Mammary epithelial cell (primary cell): ENCODE measurements at places on chromosomes 2 and 18. TPM values are rescaled to one million over a fixed set of nuclear protein-coding genes. Genes with fewer than 3 reads are reported as not detected.

The SNORC gene
- total RNA-seq, result 4.3 and 7.0 TPM in 2 replicates

The GPR39 gene
- total RNA-seq, result 6.1 and 10.3 TPM in 2 replicates

The SCN9A gene
- 1.2 and 1.3 TPM in 2 replicates for total RNA-seq

The CCDC178 gene
- total RNA-seq, result not detected in 2 replicates

The AUP1 gene
- total RNA-seq, result 67.5 TPM

The CLEC4F gene
- total RNA-seq, result not detected in 2 replicates

DNA sequence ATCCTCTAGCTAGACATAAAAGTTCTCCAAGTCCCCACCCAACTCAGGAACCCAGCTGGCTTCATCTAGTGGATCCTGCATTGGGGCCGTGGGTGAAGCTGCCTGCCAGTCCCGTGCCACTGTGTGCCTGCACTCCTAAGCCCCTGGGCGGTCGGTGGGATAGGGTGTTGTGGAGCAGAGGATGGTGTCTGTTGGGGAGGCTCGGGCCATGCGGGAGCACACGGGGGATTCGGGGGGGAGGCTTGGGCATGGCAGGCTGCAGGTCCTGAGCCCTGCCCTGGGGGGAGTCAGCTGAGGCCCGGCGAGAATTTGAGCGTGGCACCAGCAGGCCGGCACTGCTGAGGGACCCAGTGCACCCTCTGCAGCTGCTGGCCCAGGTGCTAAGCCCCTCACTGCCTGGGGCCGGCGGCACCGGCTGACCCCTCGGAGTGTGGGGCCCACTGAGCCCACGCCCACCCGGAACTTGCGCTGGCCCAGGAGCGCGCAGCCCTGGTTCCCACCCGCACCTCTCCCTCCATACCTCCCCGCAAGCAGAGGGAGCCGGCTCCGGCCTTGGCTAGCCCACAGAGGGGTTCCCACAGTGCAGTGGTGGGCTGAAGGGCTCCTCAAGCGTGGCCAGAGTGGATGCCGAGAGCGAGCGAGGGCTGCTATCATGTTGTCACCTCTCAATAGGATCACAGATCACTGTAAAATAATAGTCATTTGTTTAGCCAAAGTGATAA, 86.4 kb downstream of the ARL6IP6 start:
- DNase-seq, result no peak

- DNase-seq, result no peak
Observed at GRCh38 chr18:59145055-59145454, 5.4 kb downstream of the SEC11C start.

- DNase-seq, result no peak
Observed at GRCh38 chr18:47628240-47628781, 302.1 kb downstream of the SMAD2 start.

DNA sequence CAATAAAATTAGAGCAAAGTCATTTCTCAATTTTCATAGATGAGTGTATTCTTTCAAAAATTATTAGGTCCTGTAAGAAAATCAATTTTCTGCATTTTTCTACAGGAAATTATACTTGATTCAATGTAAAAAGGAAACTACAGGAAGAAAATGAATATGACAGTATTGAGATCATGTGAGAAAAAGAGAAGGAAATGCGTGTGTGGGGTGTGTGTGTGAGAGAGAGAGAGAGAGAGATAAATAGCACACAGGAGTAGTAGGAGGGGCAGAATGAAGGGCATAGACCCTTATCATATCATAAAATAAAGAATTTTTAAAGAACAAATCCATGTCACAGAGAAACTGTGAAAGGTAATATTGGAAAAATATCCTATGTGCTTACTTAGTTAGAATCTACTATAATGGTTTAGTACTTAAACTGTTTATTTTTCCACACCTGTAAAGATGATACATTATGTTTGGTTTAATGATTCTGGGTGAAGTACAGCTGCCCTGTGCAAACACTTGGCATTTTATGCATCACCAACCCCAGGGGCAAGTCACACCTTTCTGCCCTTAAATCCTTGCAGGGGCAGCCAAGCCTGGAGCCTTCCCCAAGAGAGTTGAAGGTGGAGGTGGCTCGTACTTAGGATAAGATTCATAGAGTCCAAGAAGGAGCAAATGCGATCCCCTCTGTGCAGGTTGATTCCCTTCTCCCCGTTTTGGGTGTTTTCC, 276.4 kb downstream of the TGIF1 start:
- no peak for DNase-seq

DNA sequence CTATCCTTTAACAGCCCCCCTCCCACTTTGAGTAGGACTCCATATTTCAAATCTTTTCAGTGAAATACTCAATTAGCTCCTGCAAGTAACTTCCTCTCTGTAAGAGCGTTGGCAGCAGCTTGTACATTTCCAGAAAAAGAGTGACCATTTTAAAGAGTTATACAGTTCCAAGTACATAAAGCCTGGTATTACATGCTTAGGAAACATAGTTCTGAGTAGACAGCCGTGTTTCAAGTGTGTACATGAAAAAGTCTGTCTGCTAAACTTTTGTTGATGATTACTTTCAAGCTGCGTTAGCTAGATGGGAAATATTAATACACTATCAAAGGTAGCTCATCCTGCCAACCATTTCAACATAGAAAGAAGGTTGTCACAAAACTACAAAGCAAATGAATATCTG, 112.8 kb downstream of the ZNF521 start:
- DNase-seq, result no peak

- DNase-seq, result no peak
Observed at GRCh38 chr2:99259465-99259864, 4.0 kb upstream of the LYG2 start.

- peak; percentile 96 for DNase-seq
Observed at GRCh38 chr18:26487437-26487836, 60.9 kb downstream of the KCTD1 start.

DNA sequence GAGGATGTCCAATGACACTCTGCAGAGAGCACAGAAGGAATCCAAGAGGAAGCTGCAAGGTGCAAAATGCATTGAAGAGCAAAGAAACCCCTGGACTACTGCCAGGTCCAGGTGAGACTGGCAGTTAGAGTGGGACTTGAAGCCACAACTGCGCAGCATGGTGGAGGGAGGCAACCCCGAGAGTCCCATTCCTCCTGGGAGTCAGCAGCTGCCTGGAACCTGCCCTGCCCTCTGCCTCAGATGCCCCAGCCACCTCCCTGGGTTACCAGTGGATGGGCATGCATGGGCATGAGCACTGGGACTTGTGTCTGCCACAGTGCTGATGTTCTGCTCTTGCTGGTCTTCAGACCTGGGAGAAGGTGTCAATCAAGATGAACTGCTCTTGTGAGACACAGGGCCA, 43.2 kb downstream of the ANKMY1 start:
- DNase-seq, result peak; percentile 62

DNA sequence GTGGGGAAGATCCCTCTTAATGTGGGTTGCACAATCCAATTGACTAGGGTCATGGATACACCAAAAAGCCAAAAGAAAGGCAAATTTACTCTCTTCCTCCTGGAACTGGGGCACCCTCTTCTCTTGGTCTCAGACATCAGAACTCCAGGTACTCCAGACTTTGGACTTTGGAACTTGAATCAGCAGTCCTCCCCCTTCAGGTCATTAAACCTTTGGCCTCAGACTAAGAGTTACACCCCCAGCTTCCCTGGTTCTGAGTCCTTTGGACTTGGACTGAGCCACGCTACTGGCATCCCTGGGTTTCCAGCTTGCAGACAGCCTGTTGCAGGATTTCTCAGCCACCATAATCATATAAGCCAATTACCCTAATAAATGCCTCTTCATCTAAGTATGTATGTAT, 50.8 kb upstream of the KIF5C start:
- no peak for DNase-seq

DNA sequence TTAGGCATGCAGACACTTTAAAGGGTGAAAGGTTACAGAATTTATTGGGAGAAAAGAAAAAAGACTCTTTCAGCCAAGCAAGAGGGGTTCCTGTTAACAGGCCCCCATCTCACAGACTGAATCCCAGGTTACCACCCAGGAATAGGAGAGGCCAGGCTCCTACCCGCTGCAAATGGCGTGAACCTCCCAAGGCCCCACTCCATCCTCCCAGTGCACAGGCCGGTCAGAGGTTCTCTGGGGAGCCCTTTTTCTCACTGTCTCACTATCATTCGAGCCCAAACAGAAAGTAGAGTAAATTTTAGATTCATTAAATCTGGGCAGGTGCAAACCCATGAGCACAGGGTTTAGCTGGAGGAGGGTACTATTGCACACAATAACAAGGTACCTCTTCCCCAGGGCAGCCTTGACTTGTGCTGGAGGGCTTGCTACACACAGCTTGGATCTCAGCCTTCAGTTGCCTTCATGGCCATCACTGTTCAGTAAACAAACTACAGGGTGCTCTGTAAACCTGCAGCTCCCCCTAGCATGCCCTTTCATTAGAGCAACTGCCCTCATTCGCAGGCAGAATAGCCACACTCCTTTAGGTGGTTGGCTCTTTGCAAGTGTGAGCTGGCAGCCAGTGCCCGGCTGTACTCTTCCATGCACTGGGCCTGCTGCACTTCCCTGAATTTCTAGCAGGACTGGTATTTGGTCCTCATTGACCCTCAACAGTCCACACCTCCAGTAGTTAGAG, 7.3 kb upstream of the PLEK start:
- DNase-seq, result peak; percentile 53

- no peak for DNase-seq
Observed at GRCh38 chr2:30491225-30491624, 44.2 kb downstream of the LCLAT1 start.

GRCh38 chr18:58135183-58135641, 91.2 kb downstream of the NEDD4L start:
- DNase-seq, result peak; percentile 60

DNA sequence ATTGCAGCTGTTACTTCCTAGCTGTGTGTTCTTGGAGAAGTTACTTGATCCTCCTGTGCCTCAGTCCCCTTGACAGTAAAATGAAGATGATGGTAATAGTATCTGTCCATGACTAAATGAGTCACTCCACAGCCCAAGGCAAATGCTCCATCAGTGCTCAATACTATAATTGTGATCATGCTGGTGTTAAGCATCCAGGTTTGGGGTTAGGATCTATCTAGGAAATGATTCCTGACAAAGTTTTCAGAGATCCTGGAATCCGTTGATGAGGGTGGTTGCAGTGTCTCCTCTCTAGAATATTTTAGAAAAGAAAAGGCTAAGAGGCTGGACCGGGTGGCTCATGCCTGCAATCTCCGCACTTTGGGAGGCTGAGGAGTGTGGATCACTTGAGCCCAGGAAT, 2.7 kb upstream of the PRELID3A start:
- no peak for DNase-seq

GRCh38 chr2:216713691-216714336, 18.5 kb upstream of the IGFBP5 start:
- DNase-seq, result peak; percentile 97

DNA sequence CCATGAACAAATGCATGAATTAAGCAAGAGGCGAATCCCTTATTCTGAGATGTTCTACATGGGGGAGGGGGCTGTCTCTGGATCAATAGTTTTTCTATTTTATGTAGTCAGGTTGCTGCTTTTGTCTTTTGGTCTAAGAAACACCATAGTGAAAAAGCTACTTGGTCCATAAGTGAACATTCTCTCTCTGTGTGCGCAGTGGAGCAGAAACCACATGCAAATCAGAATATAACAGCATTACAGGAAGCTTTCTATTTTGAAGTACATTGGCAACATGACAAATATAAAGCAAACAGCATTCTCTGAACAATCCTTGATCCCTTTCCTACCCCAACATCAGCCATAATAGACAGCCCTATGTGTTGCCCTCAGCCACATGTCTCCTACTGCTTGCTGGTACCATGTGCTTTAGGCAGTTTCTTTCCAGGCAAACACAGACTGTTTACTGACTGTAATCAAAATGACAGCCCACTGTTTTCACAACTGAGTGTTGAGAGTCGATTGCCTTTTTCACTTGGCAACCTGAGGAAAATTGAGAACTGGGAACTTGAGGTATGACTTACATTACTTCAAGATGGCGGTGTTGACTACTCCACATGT, 10.6 kb downstream of the SCN3A start:
- DNase-seq, result no peak

DNA sequence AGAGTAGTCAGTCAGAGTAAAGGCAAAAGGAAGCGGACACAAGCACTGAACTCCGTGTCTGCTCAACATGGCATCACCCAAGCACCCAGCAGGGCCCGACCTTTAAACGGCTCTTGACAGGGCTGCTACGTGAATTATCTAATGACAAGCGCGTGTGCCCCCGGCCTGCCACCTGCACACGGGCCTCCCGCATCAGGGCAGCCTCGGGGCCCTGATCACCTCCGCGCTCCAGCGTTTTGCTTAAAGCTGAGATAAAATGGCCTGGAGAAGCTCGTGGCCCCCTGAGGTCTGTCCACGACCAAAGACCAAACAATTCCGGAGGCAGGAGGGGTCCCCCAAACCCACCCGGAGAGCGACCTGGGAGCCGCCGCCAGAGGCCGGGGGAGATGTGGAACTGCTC, 376 bp downstream of the NDUFA10 start:
- DNase-seq, result peak; percentile 9

DNA sequence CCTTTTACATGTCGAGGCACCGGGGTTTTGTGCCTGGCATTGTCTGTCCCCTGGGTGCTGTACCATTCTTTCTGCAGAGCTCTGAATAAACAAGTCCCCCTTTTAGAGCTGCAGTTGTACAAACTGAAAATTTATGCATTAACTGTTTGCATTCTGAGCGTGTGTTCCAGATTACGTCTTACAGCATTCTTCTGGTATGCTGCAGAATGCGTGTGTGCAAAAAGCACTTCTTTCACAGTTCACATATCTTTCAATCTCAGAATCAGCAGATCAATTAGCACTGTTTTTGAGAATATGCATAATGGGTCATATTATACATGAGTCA, 27.5 kb downstream of the MEIS1 start:
- no peak for DNase-seq

DNA sequence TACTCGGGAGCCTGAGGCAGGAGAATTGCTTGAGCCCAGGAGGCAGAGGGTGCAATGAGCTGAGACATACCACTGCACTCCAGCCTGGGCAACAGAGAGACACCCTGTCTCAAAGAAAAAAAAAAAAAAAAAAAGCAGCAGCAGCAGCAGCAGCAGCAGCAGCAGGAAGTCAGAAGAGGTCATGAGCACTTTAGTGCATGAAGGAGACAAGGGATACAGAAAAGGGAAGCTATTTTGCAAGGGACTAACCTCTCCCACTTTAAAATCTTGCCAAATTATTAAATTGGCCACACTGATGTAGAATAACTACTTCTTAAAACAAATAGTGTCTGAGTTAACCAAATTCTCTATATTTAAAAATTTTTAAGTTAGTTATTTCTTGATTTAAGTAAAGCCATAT, 113.4 kb upstream of the PDE1A start:
- no peak for DNase-seq

DNA sequence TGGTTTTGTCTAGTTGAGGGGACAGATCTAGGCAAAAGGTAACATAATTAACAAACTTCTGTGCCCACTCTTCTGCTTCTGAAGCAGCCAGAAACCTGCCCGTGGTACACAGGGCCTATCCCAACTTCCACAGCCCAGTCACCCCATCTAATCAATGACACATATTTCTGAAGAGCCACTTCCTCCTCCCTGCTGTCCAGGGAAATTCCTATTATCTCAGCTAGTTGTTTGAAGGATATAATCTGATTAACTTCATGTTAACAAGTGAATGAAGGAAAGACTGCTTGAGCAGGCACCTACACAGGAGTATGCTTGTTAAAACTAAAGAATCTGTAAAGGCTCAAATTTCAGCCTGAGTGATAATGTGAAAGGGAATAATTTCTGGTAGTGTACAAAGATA, 61.4 kb downstream of the CCDC148 start:
- peak; percentile 72 for DNase-seq
